ENCODE measurements at places on chromosomes 5 and 9.

DNA sequence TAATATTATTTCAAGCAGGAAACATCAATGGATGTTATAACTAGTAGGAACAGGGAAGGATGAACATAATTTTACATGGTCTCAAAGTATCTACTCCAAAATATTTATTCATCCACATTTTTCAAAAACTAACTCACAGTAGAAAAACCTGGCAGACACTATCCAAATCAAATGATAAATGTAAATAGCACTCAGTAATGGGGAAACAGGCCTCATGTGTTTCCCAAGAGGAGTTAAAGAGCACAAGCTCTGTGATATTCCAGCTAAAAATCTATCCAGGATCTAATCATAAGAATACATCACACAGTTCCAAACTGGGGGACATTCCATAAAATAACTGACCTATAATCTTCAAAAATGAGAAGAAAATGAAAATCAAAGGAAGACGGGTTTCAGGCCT, 443.1 kb downstream of the ZNF608 start:
- no peak for DNase-seq

GRCh38 chr5:32023816-32024215, 150.3 kb downstream of the GOLPH3 start:
- no peak for DNase-seq

DNA sequence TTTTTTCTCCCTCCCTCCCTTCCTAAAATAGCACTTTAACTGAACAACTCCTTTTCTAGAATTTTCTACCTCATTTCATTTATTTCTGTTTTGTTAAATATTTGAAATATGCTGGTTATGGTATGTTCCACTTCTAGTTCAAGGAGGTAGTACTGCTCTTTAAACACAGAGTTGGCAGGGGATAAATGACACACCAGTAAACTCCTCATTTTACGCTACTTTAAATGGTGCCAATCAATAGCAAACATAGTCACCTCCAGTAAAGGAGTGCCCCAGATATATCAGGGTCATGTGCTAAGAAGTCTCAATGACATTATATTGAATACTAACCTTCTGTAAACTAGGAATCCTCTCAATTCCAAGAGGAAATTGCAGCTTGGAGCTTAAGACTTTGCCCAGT, 56.9 kb downstream of the MYO10 start:
- no peak for DNase-seq

DNA sequence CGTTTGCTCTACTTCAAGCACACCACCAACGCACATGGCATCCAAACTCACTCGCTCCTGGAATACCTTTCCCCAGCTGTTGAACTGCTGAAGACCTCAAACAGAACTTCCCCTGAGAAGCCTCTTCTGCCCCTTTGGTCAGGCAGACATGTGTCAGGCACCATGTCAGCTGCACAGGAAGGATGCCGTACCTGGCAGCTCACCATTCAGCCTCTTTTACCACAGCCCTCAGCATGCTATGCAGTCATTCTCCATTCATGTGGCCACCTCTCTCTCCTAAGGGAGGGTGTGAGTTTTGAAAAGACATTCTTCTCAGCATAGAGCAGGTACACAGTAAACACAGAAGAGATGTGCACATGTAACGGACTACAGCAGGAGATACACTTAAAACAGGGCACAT, 14.2 kb downstream of the IL4 start:
- DNase-seq: peak; percentile 39

DNA sequence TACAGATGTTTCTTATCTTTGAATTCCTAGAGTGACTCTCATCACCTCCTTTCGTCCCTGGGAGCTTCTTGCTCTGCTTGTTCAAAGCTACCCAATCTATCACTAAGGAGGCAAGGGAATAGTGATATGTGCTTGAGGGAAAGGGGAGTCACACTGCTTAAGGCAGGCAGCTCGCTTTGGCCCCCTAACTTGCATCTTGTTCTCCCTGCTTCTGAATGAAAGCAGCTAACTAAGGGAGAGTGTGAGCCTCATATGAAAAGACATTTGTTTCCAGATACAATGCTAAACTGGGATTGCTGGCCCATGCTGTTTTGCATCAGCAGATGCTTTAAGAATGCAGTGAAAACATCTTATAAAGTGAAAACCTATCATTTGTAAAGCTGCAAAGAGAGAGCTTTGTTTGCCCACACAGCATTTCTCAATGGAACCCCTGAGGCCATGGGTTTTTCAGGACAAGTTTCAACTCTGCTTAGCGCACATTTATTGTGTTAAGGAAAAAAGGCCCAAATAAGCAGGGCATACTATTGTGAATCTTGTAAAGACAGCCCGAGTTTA, 367.9 kb upstream of the ADAMTSL1 start:
- DNase-seq: no peak

DNA sequence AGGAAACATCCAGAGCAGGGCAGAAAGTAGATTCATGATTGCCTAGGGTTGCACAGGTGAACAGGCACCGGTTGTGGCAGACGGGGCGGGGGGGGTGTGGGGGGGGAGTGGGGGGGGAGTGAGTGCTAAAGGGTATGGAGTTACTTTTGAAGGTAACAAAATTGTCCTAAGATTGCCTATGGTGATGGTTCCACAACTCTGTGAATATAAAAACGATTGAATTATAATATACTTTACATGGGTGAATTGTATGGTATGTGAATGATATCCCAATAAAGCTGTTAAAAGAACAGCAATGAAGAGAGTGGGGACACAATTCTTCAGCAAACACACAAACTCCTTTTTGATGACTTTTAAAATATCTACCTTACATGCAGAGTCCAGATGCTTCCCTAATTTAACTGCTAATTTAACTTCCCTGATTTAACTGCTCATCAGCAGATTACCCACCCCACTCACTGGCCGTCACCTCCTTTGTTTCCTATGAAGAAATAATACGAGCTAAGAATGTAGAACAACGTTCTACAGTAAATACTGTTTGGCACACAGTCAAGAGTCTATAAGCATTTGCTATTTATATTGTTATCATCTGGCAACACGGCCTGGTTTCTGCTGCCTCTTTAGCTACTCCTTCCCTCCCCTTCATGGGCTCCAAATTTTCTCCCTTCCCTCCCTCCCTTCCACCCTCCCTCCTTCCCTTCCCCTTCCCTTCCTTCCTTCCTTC, 83.5 kb downstream of the PTCH1 start:
- no peak for DNase-seq

Data from CD4-positive, alpha-beta T cell treated with Interleukin-6 for 4 hours (primary cell).